Stimulated activated CD8-positive, alpha-beta memory T cell treated with anti-CD3 and anti-CD28 coated beads, Interleukin-7, amount 100 ng/mL, for 48 hours (primary cell): ENCODE measurements at places on chromosomes 4 and X.

DNA sequence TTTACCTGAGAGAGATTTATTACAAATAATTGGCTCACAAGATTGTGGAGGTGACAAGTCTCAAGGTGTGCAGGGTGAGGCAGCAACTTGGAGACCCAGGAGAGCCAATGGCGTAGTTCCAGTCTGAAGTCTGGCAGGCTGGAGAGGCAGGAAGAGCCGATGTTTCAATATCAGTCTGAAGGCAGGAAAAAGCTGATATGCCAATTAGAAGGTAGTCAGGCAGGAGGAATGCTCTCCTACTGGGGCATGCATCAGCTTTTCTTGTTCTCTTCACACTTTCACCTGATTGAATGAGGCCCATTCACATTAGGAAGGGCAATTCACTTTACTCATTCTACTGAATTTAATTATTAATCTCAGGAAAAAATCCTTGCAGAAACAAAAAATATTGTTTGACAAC lies 1351.7 kb upstream of the ADGRL3 start:
- DNase-seq = no peak

GRCh38 chr4:153260132-153260531 lies 55.9 kb downstream of the TRIM2 start:
- no peak for DNase-seq

DNA sequence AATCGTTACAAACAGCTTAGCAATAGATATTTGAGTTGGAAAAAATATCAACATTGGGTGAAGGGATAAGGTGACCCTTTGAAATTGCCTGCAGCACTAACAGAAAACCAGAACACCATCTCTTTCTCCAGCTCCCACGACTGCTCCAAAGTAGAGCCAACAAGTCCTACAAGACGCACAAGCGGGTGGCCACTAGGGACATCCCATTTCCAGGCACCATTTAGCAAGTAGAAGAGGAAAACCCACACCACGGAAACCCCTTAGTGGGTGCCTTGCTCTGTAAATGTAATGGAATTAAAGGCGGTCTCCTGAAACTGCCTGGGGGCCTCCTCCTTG lies 1.9 kb downstream of the ARHGAP6 start:
- DNase-seq = no peak

DNA sequence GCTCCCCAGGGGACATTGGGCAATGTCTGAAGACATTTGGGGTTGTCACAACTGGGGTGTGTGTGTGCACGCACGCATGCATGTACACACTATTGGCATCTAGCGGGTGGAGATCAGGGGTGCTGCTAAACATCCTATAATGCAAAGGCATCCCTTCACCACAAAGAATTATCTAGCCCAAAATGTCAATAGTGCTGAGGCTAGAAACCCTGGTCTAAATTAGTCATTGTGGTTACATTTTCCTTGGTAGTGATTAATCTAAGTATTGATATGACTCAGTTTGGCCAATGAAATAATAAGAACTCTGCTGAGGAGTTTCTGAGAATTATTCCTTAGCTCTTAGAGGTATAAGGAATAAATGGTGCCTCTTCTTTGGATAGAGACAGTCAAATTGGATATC lies 200.2 kb downstream of the CLCN4 start:
- DNase-seq = no peak

DNA sequence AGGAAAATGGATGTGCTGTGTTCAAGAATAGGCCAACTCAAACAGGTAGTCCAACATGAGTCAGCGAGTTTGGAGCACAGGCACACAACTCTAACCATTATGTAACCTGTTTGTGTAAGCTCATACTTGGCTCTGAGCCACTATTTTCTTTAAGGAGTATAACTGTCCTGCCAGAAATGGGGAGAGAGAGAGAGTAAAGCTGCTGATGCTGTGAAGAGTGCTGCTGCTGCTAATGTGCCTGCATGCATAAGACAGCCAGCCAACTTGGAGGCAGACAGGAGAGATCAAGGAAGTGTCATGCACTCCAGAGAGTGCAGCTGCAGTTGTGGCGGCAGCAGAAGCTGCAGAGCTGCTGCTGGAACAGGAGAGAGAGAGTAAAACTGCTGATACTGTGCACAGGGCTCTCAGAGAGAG lies 11.7 kb upstream of the STATH start:
- no peak for DNase-seq

- no peak for DNase-seq
Measured at GRCh38 chr4:137635108-137635507, 102.8 kb upstream of the PCDH18 start.

GRCh38 chr4:72218953-72219352 lies 187.2 kb downstream of the NPFFR2 start:
- DNase-seq = no peak

- DNase-seq = no peak
Measured at GRCh38 chr4:142598132-142598531, 248.0 kb downstream of the INPP4B start.
